ENCODE measurements at places on chromosomes 4 and X.

DNA sequence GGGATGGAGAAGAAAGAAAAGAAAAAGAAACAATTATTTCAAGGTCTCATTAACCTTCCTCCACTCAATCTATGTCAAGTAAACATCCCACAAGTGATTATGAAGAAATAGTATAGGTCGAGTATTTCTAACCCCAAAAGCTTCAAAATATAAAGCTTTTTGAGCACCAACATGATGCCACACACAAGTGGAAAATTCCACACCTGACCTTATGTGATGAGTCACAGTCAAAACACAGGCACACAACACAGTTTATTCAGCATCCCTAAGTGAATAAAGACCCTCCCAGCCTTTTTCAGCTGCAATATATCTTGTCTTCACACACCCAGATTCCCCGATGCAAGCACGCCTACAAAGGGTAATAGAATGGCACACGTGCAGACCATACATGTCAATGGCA lies 51.7 kb upstream of the VEGFC start:
- DNase-seq, result no peak

DNA sequence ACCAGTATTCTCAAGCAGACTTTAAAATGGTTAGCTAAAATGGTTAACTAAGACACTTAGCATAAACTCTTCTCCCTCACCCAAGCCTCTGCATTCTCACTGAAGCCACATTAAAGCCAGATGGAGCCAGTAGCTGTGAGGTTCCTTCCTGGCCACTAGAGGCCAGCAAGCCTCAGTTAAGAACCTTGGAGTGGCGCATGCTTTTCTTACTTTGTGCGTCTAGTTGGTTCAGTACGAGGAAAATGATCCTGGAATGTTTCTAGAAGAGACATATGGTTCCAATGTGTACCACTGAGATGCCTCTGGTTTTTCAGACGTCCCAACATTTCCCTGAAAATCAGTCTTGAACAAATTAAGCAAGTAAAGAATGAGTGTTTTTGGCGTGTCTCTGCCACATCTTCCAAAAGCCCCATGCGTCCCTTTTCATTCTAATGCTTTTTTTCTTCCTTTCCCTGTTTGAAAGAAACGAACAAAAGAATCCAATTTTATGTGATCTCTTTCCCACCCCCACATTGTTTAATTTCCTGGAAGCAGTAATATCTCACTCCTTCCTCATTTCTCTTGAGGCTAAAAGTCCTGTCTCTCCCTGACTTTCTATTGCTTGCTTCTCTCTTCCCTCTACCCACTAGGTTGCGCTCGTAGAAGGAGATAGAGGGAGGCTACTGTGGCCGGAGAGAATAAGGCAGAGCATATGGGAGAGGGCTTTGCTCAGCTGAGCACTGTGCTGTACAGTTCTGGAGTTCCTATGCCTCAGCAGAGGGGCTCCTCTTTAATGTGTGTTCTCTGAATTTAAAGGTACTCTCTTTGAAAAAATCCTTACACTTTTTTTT lies 82.9 kb upstream of the TAB3 start:
- no peak for DNase-seq

GRCh38 chrX:48083212-48083611 lies 11.8 kb upstream of the ZNF630 start:
- no peak for DNase-seq

DNA sequence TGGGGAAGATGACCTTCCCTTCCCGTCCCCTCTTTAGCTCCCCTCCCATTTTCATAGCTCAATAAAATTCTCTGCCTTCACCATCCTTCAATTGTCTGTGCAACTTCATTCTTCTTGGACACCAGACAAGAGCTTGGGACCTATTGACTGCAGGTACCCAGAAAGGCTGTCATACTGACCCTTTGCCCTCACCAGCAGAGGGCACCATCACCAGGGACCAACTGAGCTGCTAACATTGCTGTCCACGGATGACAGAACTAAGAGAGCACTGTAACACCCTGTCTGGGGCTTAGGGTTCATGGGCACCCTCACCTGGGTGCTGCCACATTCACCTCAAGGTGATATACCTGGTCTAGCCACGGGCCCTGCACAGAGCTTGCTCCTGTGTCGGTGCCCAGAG lies 141.3 kb upstream of the VCX3B start:
- no peak for DNase-seq

- no peak for DNase-seq
Observed at GRCh38 chr4:10033191-10033881, 12.0 kb upstream of the SLC2A9 start.

DNA sequence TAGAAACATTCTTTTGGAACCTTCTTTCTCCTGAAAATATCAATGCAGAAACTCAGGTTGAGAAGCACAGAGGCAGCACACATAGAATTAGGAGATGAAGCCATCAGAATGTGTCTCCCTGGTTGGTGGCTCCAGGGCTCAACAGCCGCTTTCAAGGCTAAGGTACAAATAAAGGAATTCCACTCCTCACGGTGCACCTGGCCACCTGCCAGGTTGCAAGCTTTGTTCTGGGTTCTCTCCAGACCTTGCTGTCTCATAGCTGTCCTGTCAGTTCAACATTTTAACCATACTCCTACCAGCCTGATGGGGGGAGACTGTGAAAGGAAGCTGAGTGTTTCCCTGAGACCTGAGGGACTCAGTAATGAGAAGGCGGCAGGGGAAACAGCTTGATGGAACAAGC lies 96.3 kb upstream of the HPF1 start:
- no peak for DNase-seq

DNA sequence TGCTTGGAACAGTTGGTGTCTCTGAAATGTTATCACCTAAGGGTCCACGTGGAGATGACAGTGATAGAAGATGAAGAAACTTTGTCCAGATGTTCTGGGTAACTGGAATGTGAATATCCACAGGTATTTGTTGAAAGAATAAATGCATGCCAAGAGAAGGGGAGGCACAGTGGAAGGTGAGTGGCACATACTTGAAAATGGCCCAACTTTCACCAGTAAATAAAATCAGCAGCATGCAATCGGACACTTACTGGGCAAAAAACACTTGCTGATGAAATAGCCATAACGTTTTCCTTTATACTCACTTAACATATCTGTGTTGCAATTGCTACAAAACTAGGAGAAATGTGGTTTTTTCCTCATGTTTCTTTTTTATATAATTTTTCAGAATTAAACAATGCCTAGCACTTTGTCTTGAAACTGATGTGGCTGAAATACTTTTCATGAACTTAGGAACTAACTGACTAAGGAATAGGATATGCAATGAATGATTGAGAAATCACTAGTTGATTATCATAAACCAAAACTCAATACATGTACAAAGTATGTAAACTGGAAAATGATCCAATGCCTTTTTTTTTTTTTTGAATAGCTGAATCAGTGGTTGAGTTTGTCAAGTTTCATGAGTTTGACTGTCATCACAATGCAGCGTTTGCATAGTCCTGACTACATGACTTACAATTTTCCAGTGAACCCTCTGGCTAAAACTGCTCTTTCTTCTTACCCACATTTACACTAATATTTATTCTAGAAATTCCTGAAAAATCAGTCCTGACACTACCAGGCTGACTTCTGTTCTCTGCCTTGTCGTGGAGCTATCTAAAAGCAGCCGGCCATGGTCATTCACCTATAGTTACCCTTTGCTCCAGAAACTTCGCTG lies 127.4 kb downstream of the CPE start:
- DNase-seq, result no peak

- DNase-seq, result no peak
Observed at GRCh38 chrX:136687457-136687856, 39.5 kb downstream of the CD40LG start.

- no peak for DNase-seq
Observed at GRCh38 chr4:185912779-185913178, 100.8 kb upstream of the SORBS2 start.

DNA sequence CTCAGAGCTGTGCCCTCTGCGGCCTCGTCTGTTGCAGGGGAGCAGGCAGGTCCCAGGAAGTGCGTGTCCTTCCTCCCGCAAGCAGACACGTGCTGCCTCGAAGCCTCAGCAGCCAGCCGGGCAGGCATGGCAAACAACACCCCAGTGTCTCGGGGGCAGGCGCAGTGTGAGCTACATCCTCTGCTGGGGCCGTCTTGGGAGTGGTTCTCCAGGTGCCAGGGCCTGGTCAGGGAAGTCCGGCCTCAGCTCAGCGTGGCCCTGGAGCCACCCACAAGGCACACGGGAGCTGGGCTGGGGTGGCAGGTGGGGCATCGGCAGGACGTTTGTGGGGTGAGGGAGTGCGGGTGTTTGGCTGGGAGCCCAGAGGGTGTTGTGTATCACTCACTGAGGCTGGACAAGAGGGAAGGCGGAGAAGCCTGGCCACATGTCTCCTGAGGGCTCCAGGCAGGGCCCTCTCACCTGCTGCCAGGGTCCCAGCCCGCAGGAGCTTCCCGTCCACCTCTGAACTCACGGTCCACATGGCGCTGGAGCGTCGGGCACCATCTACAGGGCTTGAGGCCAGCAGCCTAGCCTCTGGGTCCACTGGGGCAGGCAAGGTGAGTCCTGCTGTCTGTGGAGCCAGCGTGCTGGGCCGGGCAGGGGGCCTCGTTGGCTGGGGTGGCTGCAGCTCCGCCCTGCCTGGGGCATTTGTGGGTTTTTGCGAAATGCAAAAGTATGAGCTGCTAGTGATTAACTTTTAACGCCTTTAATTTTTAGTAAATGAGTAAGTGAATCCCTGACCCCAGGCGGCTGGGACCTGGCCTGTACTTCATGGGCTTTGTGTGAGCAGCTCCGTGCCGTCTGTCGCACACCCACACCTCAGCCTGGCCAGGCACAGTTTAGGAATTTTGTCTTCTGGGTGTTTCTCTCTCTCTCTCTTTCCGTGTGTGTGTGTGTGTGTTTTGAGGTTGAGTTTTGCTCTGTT lies 17.3 kb upstream of the UVSSA start:
- DNase-seq, result no peak

- DNase-seq, result no peak
Observed at GRCh38 chrX:39654952-39655351, 442.8 kb downstream of the BCOR start.

- DNase-seq, result no peak
Observed at GRCh38 chr4:7540206-7540605, 105.5 kb upstream of the PSAPL1 start.

Data from stimulated activated CD4-positive, alpha-beta T cell treated with anti-CD3 and anti-CD28 coated beads, TNF-alpha, amount 100 ng/mL, for 4 hours (primary cell).